ENCODE measurements at places on chromosomes 7 and 10. TPM values are rescaled to one million over a fixed set of nuclear protein-coding genes. Genes with fewer than 3 reads are reported as not detected.

Gene NME8
- not detected for polyA plus RNA-seq

Gene BRAF
- polyA plus RNA-seq: 4.5 TPM

Gene PDLIM1
- 572 TPM for polyA plus RNA-seq

DNA sequence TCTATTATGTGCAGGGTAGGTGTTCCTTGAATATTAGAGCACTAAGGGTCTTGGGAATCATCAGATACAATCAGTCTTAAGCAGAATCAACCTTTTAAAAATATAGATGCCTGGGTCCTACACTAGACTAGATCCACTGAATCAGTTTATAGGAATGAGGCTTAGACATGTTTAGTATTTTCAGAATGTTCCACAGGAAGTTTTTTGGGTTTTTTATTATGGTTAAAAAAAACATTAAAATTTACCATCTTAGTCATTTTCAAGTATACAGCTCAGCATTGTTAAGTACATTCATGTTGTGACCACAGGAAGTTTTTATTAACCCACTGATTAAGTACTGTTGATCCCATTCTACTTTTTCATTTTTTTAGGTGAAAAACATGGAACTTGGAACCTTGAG, 135.7 kb downstream of the LCOR start:
- DNase-seq: no peak
- H3K36me3 ChIP-seq: peaks cover 3% of the 10 kb centered on the region
- H3K27me3 ChIP-seq: no peaks in the 10 kb centered on the region
- no peaks in the 10 kb centered on the region for H3K4me1 ChIP-seq
- no peak overlapping the region for H3K4me3 ChIP-seq

DNA sequence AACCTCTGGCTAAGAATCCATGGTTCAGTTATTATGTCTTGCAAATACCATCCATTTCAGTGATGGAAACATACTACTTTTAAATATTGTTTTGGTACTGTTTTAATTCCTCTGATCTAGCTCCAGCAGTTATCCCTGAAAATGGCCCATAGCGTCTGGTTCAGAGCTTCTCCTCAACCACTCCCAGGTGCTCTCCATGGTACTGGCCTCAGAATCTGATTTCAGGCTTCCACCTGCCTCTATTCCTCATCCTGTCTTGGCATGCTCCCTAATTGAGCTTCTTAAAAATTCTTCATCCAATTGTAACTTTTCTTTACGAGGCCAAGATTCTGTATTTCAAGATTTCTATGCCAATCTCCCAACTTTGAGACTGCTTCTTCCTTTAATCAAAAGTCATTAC, 236.3 kb downstream of the HTR7 start:
- H3K4me3 ChIP-seq: no peak overlapping the region
- peak; percentile 4 for DNase-seq
- H3K27me3 ChIP-seq: no peaks in the 10 kb centered on the region
- no peak overlapping the region for H3K27ac ChIP-seq
- no peaks in the 10 kb centered on the region for H3K4me1 ChIP-seq

- DNase-seq: no peak
- H3K4me3 ChIP-seq: no peak overlapping the region
- no peak overlapping the region for H3K27ac ChIP-seq
- H3K36me3 ChIP-seq: no peaks in the 10 kb centered on the region
- no peaks in the 10 kb centered on the region for H3K4me1 ChIP-seq
Measured at GRCh38 chr7:32410545-32410944, 79.6 kb downstream of the LSM5 start.

DNA sequence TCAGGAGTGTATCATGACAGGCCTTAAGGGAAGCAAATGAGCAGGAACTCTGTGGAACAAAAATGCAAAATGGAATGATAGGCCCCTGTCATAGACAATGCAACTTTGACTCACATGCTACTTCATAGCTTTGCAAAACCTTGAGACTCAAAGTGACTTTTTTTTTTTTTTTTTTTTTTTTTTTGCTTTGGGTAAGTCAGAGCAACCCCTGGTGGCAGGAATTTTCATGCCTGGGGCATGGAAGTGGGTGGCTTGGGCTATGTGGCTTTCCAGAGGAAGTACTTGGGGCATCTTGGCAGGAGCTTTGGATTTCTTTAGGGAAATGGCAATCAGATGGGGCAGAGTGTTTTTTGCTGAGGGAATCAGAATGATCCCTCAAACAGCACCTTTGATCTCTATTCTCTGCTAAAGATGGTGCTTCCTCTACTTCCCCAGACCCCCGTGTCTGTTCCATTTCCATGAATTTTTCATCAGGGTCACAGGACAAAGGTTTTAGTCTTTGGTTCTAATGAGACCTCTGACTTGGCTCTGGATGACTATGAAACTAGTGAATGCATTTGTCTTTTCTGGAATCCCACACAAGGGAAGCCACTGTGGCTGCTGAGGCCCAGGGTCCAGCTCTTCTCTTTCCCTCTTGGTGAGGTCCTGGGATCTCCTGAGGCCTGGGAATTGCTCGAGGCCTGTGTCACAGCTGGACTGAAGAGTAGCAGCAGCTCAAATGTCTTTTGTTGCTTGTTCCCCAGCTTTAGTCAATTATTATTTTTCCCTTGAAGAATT, 62.8 kb downstream of the TACC2 start:
- no peaks in the 10 kb centered on the region for H3K27me3 ChIP-seq
- peaks cover 33% of the 10 kb centered on the region for H3K36me3 ChIP-seq
- peaks cover 2% of the 10 kb centered on the region for H3K4me1 ChIP-seq

DNA sequence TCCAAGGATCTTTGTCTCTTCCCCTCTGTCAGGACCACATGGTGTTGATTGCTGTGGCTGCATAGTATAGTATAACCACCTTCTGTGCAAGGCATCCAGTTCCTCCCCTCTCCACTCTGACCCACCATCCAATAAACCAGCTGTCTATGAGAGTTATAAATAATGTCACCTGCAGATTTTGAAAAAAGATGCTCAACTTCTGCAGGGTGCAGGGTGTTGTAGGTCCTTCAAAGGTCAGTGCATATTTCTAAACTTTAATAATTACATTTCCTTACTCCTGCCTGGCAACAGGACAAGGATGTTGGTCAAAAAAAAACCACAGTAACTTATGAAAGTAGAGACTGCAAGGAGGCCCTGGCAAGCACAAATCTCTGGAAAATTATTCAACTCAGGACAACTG, 166.2 kb downstream of the PKD1L1 start:
- no peaks in the 10 kb centered on the region for H3K36me3 ChIP-seq
- no peak for DNase-seq
- H3K27ac ChIP-seq: no peak overlapping the region
- H3K4me1 ChIP-seq: no peaks in the 10 kb centered on the region
- no peak overlapping the region for H3K4me3 ChIP-seq

- no peak overlapping the region for H3K4me3 ChIP-seq
- no peak for DNase-seq
- no peak overlapping the region for H3K27ac ChIP-seq
- no peaks in the 10 kb centered on the region for H3K36me3 ChIP-seq
- H3K27me3 ChIP-seq: no peaks in the 10 kb centered on the region
- H3K4me1 ChIP-seq: peaks cover 30% of the 10 kb centered on the region
Measured at GRCh38 chr7:7517754-7518153, 17.9 kb downstream of the COL28A1 start.

DNA sequence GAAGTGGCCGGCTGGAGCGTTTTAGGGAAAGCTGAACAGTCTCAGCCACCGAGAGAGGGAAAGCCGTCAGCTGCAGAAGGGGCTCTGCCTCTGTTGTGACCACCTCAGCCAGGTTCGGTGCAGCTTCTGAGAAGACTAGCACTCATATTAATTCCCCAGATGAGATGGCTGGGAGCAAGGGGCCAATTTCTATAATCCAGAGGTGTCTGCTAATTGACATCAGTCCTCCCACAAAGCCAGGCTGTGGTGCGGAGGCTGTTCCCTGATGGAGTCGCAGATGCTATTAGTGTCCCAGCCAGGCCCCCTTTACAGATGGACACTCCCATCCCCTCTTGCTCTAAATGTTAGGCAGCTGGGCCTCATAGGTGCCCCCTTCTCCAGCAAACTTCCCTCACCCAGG, 133.5 kb downstream of the GRID1 start:
- H3K27me3 ChIP-seq: peaks cover 3% of the 10 kb centered on the region
- no peak overlapping the region for H3K27ac ChIP-seq
- DNase-seq: no peak
- no peak overlapping the region for H3K4me3 ChIP-seq

- DNase-seq: peak; percentile 7
- H3K4me1 ChIP-seq: no peaks in the 10 kb centered on the region
- no peaks in the 10 kb centered on the region for H3K27me3 ChIP-seq
- no peak overlapping the region for H3K4me3 ChIP-seq
Measured at GRCh38 chr7:85750454-85750949, 563.6 kb upstream of the SEMA3D start.

GRCh38 chr10:69303632-69304051, 25.3 kb downstream of the HK1 start:
- no peak overlapping the region for H3K4me3 ChIP-seq
- no peaks in the 10 kb centered on the region for H3K27me3 ChIP-seq
- no peaks in the 10 kb centered on the region for H3K4me1 ChIP-seq
- H3K36me3 ChIP-seq: no peaks in the 10 kb centered on the region
- no peak for DNase-seq

DNA sequence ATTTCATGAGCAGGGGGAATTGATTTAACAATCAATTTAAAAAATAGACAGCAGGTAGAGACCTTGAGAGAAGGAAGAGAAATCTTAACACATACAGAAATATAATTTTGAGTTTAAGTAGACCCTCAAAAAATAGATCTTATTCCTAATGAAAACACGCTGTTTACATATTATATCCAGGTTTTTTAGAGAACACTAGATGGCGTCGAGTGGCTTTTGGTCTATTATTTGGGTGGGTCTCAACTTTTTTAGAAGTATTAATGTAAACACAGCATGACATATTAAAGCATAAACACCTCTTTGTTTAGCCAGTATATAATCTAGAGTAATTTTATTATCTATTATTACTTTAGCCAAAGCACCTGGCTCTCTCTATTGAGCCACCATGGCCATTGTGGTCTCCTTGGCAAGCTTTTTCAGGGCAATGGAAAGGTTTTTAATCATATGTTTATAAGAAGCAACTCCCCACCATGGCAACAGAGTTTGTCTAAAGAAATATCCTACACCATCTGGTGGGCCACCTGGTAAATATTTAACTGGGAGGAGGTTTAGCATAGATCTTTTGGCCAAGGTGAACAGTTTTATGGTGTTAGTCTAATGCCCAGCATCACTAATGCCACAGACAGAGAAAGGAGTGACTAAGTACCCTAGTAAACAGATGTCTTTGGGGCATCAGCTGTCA, 59.7 kb upstream of the PRSS1 start:
- H3K4me1 ChIP-seq: no peaks in the 10 kb centered on the region
- H3K27me3 ChIP-seq: no peaks in the 10 kb centered on the region
- no peaks in the 10 kb centered on the region for H3K36me3 ChIP-seq
- DNase-seq: peak; percentile 25
- H3K27ac ChIP-seq: no peak overlapping the region

DNA sequence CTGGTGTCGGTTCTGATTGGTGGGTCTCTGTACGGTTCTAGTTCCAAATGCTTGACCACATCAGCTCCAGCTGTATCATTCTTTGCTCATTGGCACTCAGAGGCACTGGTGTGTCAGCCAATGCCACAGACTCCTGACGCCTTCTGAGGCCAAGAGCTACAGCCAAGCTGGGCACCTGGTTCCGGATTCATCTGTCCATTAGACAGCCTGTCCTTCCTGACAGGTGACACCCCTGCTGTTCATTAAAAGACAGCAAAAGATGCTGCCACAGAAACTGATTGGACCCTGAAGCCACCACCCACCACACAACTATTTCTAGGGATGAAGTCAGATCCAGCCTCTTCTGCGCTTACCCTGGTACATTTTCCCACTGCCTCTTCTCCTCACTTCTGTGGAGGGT, 35.6 kb downstream of the COL13A1 start:
- DNase-seq: no peak
- H3K36me3 ChIP-seq: no peaks in the 10 kb centered on the region
- H3K4me3 ChIP-seq: no peak overlapping the region

DNA sequence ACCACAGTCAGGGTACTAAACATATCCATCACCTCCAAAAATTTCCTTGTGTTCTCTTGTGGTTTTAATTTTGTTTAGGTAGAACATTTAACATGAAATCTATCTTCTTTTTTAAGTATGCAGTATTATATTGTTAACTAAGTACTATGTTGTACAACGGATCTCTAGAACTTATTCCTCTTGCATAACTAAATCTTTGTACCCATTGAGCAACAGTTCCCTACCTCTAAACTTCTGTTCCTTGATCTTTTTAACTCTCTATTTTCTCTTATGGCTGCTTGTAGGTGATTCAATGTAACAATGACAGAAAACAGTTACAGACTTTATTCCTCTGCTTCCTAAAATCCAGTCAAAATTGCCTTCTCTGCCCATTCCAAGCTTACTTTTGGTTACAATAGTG, 9.9 kb downstream of the NRG3 start:
- H3K4me1 ChIP-seq: no peaks in the 10 kb centered on the region
- no peak overlapping the region for H3K27ac ChIP-seq
- no peaks in the 10 kb centered on the region for H3K27me3 ChIP-seq

DNA sequence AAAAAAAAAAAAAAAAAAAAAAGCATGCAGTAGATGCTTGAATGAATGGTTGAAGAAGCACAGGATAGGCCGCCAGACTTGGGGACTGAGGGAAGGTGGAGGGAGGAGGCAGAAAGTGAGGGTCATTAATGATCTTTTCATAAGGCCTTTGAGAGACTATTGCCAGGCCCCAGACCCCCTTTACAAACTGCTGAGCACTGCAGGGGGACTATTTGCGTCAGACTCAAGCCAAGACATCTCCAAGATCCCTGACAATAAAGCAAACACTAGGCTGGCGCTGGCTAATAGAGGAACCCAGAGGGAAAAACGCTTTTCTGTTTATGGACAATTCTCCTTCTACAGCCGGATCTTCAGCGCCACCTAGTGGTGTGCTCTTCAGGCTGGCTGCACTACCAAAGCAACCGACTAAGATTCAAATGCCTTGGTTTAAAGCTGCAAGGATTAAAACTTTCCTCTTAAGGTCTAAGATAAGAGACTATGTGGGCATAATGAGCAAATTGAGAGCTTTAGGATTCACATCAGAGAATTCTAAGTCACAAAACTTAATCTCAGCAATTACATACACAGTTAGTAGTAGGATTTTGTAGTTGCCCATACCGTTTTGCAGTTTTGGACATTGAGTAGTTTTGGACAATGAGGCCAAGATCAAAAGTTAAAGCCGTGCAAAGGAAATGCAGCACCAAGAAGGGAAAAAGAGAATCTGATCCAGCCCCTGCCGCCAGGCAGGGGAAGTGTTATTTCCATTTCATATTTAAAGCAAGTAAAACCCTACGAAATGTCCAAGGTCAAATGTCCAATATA, 17.9 kb upstream of the AGK start:
- no peaks in the 10 kb centered on the region for H3K4me1 ChIP-seq
- no peaks in the 10 kb centered on the region for H3K36me3 ChIP-seq
- H3K4me3 ChIP-seq: no peak overlapping the region
- DNase-seq: peak; percentile 76

Data from small intestine (tissue), 16 donors.